ENCODE measurements at places on chromosomes 3 and 15.

- no peak for DNase-seq
Observed at GRCh38 chr3:16515885-16516420, 2.5 kb upstream of the RFTN1 start.

- no peak for DNase-seq
Observed at GRCh38 chr15:81633889-81634288, 259.9 kb upstream of the TMC3 start.

DNA sequence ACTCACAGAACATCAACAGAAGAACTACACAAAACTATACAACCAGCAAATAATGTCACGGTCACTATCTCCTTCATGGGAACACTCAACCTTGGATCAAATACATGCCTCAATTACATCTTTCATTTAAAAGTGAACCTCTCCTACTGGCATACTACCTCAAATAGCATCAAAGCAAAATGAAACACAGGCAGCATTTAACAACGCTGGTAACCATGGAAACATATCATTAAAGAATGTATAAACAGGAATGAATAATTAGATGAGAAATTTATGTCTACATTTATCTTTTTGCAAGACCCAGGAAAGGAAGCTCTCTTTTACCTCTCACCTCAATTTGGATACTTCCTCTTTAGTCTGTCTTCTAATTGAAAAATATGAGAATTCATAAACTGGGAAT is 172.4 kb downstream of the SPATA16 start:
- no peak for DNase-seq

GRCh38 chr3:58888087-58888486 is 161.7 kb downstream of the CFAP20DC start:
- no peak for DNase-seq

DNA sequence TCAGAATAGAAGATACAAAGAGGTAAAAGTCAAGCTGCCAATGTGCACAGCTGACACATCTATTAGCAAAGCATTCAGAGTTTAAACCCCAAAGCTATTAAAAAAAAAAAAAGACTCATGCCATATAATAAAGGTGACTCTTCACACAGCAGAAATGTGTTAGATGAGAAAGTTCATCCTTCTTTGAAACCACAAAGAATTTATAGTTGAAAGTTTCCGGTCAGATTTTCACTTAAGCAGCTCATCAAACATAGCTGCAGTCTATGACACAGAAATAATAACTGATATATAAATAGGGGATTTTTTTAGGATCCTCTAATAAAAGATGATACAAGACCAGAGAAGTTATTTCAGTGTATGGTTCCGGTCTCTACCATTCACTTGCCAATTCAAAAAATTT is 76.6 kb downstream of the WWTR1 start:
- no peak for DNase-seq

DNA sequence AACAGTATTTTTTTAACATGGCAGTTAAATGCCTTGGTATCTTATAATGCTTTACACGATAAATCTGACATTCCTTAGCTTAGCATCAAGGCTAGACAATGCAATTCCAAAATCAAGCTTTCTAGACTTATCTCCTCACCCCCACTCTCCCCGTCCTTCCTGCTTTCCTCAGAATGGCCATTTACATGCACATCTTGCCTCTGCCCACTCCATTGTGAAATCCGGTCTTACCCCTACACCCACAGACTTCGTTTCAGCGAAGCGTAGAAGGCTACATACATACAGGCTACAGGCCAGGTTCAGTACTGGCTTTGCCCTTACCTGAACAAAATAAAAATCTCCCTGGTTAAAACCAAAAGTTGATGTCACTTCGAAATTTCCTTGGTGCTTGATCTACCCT is 58.6 kb upstream of the SLC12A8 start:
- no peak for DNase-seq

DNA sequence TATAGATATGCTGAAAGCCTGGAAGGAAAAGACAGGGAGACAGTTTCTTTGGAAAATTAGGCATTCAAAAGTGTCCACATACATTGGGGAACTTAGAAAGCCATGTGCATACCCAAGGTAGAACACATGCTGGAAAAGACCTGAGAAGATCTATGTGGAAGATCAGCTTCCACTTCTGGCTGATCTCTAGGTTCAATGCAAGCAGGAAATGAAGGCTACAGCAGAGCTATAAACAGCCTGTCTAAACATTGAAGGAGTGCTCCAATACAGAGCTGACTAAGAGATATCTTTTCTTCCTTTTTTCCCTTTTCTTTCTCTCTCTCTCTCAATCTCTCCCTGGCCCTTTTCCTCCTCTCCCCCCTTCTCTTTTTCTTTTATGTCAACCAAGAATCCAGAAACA is 73.6 kb upstream of the TCF12 start:
- DNase-seq: no peak

DNA sequence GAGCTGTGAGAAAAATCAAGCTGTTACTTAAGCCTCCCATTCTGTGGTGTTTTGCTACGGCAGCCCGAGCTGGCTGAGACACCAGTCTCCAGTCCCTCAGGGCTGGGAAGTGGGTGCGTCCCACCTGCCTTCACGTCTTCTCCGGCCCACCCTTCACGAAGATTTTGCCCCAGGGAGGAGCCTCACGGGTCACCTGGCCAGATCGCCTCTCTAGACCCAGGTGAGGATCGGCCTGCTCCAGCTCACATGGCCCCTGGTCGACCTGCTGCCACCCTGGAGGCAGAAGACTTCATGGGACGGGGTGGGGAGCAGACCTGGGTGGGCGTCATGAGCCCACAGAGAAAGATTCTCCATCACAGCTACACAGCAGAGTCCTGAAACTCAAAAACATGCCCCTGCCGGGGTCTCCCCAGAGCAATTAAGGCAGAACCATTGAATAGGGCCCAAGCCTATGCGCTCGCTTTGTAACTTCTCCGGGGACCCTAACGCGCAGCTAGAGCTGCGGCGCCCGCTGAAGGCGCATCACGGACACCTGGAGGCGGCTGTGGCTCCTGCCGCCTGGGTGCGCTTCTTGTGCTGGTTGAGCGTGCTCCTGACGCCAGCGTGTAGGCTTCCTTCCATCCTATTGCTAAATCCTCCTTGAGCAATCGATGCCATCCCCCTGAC is 92.6 kb upstream of the ALDH1A3 start:
- peak; percentile 75 for DNase-seq

DNA sequence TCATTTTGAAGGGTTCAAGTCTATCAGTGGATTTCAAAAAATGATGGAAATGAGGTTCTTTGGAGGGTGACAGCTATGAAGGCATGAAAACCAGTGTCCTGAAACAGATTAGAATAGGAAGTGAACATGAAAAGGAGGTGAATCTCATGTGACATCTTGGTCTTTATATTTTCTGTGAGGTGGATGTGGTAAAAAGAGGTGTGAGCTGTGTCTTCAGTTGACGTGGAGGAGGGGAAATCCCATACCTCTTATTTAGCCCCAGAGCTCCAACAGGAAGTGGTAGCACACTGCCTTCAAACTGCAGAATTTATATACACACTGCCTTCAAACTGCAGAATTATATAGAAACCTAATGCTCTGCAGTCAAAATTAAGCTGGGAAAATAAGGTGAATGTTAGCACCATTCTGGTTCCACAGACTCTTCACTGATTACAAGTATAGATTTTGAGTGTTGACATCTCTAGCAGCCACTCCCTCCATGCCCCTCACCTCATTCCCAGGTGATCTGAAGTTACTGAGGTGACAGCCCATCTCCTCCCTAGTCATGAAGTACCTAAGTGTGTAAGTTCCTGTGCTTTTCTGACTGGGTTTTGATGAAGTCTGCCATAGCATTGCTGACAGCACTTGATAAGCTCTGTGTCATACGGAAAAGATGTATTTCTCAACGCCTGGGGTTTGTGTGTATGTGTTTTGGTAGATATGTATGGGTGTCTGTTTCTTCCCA is 2.7 kb downstream of the RAB8B start:
- no peak for DNase-seq

DNA sequence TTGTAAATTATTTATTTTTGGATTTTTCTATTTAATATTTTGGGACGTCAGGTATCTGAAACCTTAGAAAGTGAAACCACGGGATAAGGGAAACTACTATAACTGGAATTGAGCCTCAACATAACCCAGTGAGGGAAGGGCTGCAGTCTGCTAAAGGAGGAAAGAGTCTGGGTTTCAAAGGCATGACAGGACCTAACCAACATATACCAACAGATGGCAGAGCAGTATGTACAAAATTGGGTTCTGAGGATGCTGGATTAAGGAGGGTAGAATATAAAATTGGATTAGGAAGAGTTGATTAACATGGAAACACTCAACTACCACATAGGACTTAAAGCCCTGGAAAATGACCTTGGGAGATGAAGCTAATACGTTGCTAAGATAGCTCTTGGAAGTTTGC is 603.5 kb downstream of the MECOM start:
- DNase-seq: no peak

DNA sequence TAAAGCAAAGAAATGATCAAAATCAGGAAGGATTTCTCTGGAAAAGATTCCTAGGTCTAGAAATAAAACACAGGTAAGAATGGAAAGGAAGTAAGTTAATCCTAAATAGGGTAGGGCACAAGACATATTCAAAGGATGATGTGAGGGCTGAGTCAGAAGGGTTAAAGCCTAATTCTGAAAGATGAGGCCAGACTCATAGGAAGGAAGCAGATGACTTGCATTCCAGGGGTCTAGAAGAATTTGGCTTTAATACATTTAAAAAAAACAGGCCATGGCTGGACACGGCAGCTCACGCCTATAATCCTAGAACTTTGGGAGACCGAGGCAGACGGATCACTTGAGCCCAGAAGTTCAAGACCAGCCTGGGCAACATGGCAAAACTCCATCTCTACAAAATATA is 3.2 kb downstream of the SSR3 start:
- no peak for DNase-seq

- DNase-seq: no peak
Observed at GRCh38 chr3:141828890-141829289, 47.6 kb upstream of the ATP1B3 start.

GRCh38 chr3:38168151-38169026 is 3.1 kb downstream of the OXSR1 start:
- DNase-seq: no peak

DNA sequence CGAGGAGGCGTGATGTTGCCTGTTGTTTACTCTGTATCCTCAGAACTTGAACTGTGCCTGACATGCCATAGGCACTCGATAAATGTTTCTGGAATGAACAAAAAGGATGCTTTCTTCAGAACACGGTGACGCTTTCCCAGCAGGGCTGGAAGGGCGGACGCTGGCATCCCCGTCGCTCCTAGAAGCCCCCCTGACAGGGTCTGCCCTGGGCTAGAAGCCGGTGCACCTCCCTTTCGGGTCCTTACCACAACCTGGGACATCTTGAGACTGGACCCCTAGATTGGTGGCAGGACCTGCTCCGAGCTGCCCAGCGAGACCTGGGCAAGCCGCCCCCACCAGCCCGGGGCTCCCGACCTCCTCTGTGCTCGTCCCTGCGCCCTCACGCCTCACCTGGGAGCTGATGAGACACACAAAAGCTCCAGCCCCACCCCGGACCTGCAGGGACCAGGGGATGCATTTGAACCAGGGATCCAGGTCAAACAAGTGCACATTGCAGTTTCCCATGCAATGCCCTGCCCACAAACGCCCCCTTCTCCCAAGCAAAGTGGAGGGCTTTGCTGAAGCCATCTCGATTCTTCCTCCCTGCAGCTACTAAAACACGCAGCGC is 131.2 kb upstream of the MEF2A start:
- peak; percentile 64 for DNase-seq

DNA sequence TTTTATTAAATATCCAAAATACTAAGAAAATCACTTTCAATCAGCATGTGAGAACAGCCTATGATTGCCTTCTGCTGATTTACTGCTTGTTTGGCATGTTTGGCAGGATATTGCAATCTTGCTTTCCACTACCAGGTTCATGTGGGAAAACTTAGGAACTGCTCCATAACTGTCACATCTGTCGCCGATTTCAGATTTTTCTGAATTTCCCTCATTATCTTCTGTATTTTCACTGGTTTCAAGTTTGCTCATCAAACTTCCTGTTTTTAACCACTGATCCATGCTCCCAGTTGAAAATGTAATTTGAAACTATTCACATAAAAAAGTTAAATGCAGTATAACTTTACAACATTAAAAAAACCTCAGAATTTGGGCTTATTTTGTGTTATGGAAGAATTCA is 93.0 kb downstream of the NFKBIZ start:
- no peak for DNase-seq

DNA sequence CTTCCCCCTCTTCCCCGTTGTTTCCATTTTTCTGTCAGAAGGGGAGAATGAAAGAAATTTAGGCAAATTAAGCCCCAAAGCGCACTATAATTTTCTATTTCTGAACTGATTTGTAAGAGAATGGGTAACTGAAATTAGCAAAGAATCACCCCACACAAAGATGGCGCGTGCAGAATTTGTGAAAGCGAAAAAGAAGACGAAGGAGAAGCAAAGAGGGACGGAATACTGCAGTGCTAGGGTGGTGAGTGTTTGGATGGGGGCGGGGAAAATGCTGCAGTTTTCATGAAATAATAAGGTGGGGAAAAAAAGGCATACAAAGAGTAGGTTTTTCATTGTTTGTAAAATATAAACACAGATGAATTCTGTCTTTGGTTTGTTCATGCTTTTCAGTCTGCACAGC is 4.6 kb upstream of the CTNNB1 start:
- DNase-seq: no peak

- DNase-seq: no peak
Observed at GRCh38 chr3:25096536-25096935, 331.5 kb upstream of the RARB start.

DNA sequence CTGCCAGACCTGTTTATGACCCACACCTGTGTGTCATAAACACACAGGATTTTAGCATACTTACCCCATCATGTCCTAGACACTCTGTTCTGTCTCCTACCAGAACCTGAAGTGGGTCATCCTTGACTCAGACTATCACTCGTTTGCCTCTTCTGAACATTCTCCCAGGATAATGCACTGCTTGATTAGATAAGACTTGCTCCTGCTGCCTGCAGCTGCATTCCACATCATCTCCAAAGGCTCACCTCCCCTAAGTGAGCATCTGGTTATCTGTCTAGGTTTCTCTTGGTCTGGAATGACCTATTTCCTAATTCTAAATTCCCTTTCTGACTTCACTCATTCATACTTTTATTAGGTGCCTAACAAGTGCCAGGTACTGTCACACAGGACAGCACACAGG is 332.1 kb downstream of the NTRK3 start:
- no peak for DNase-seq

GRCh38 chr15:25501828-25502446 is 63.1 kb upstream of the UBE3A start:
- no peak for DNase-seq

GRCh38 chr3:28982906-28983305 is 298.0 kb upstream of the RBMS3 start:
- DNase-seq: no peak

GRCh38 chr3:102460579-102460978 is 25.8 kb downstream of the ZPLD1 start:
- DNase-seq: no peak

GRCh38 chr3:26989037-26989436 is 366.5 kb downstream of the LRRC3B start:
- DNase-seq: no peak

DNA sequence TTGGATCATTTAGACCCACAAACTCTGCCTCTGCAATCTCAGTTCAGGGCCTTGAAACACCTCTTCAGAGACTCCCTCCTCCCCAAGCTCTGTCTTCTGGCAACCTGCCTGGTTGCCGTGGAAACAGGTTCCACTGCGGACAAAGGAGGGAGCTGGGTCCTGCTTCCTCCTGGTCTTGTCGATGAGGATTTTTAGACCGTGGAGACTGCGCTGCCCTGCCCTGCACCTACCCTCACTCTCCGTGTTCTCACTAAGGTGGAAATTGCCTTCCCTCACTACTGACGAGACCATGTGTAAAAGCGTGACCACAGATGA is at the start of gene RTP1:
Gene RTP1, plus strand, starts transcription at position 152 of the 315 bp plus-strand sequence. Its CDS starts 30 bp downstream, at position 182.
- DNase-seq: no peak
